ENCODE measurements at places on chromosomes 5 and 9.

GRCh38 chr5:60993875-60994571 is 49.0 kb downstream of the NDUFAF2 start:
- DNase-seq = no peak

- no peak for DNase-seq
Observed at GRCh38 chr9:134644725-134645606, 3.4 kb downstream of the COL5A1 start.

GRCh38 chr5:101611039-101611438 is 685.0 kb downstream of the SLCO4C1 start:
- DNase-seq = no peak

- no peak for DNase-seq
Observed at GRCh38 chr5:59371525-59372127, 521.9 kb downstream of the PDE4D start.

GRCh38 chr9:13480693-13481092 is 201.2 kb upstream of the MPDZ start:
- DNase-seq = no peak

- no peak for DNase-seq
Observed at GRCh38 chr9:136088939-136089696, 6.0 kb downstream of the NACC2 start.

- no peak for DNase-seq
Observed at GRCh38 chr9:135931349-135931820, 24.0 kb upstream of the CAMSAP1 start.

DNA sequence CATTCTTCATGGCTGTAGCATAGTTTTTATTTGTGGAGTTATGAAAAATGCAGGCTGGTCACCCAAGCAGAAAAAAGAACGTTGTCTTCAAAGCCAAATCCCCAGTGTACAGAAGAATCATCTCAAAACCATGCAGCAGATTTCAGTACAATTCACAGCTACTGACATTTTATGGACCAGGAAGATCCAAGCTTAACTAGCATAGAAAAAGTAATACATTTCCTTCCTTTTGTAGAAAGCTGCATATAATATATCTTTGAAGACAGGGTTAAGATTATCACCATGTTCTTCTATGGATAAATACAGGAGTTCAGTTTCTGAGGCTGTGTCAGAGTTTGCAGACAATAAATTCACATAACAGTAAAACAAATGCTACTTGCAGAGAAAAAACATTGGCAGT is 1054.8 kb upstream of the C9orf72 start:
- DNase-seq = no peak

GRCh38 chr9:131092548-131093440 is 3.5 kb upstream of the AIF1L start:
- no peak for DNase-seq

GRCh38 chr9:6973762-6974161 is 216.0 kb downstream of the KDM4C start:
- DNase-seq = no peak

DNA sequence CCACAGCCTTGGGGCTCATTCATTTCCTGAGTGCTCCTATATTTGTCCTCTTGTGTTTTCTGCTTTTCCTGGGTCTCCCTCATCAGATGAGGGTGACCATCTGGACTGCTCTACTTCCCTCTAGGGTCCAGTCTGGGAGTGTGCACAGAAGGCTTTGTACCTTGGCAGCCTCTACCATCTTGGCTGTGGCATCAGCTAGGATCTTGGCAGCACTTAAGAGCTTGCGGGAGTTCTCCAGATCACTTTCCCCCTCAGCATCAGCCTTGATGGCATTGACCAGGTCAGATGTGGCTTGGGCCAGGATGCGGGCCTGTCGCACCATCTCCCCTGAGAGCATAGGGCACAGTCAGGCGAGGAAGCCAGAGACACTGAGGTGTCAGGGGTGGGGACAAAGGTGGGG is 15.8 kb downstream of the TLN1 start:
- no peak for DNase-seq

GRCh38 chr5:174418809-174419539 is 305.4 kb upstream of the MSX2 start:
- DNase-seq = no peak

DNA sequence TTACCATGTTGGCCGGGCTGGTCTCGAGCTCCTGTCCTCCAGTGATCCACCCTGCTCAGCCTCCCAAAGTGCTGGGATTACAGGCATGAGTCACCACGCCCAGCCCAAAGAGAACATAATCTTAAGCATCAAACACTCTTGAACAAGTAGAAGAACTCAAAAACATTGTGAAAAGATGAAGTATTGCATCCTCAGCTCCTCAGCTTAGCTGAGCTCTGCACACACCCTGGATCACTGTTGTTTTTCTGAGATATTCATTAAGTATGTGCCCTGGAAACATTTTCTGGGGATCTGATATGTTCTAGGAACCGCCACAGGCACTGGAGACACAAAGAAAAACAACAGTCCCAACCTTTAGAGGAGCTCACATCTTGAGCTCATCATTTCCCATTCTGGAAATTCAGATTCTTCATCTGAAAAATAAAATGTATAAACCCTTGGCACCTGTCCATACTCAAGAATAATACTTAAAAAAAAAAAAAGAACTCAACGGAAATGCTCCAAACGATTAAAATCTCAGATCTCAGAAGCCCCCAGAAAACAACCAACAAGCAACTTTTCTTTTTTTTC is 62.2 kb upstream of the ZNF462 start:
- no peak for DNase-seq

GRCh38 chr5:116532762-116533525 is 41.7 kb downstream of the SEMA6A start:
- DNase-seq = no peak

DNA sequence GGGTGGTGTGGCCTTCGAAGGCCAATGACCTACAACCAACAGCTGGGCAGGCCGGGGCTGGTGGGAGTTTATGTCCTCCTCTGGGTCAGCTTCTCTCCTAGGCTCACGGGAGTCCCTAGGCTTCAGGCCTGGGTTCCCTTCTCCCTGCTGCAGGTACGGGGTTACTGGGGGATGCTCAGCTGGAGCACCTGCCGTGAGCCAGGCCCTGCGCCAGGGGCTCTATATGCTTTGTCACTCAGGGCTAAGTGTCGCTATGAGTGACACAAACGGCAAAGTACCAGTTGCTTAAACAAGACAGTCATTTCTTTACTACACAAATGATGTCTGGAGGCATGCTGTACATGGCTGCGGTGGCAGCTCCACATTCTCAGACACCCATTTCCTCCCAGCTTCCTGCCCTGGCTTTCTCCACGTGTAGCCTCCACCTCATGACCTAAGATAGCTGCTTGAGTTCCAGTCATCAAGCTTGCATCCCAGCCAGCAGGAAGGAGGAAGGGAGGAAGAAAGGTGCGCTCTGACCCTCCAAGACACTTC is 22.5 kb upstream of the NINJ1 start:
- DNase-seq = no peak

- no peak for DNase-seq
Observed at GRCh38 chr9:37706290-37706689, 47.3 kb upstream of the TRMT10B start.

DNA sequence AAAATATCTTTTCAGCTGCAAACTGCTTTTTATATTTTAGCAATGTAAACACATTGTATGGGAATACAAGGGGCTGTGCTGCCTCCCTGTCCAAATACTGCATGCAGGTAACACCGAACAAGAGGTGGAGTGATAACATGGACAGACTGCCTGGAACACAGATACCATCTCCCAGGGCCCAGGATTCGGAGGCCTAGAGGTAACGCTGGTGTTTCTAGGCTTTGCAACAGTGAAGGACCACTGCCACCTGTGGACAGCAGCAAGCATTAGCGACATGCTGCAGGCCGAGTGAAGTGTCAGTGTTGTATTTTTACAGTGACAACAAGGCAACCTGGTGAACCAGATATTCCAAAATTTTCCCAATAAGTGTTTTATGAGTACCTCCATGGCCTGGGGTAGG is 379.1 kb downstream of the DMRT2 start:
- DNase-seq = no peak

DNA sequence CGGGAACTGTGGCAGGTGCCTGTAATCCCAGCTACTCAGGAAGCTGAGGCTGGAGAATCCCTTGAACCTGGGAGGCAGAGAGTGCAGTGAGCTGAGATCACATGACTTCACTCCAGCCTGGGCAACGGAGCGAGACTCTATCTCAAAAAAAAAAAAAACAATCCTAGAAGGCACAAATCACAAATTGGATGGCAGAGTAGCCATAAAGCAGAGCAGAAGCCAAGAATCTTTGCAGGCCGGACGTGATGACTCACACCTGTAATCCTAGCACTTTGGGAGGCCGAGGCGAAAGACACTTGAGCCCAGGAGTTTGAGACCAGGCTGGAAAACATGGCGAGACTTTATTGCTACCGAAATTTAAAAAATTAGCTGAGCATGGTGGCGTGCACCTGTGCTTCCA is 9.2 kb upstream of the FUBP3 start:
- DNase-seq = no peak

DNA sequence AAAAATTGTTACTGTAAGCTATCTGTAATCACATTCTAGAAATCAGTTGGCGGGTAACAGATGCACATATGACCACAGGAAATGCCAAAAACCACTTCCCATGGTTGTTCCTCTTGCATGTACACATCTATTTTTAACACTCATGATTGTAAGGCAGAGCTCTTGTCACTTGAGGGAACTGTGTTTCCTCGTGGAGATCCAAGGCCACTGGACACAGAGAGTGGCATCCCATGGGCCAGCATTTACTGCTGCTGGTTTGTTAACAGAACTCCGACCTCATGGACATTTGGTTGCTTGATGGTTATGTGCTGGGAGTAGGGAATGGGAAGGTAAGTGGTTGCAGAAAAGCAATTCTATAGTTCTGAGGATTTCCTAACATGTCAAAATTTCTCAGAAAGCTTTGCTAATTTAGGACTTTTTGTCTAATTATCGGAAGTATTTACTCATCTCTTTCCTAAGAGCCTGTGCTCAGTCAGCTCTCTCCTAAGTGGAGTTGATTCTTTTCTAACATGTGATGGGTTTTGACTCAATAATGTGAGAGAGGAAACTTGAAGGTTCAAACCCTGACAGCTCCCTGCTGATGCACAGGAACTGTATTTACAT is 202.0 kb upstream of the NR3C1 start:
- no peak for DNase-seq

DNA sequence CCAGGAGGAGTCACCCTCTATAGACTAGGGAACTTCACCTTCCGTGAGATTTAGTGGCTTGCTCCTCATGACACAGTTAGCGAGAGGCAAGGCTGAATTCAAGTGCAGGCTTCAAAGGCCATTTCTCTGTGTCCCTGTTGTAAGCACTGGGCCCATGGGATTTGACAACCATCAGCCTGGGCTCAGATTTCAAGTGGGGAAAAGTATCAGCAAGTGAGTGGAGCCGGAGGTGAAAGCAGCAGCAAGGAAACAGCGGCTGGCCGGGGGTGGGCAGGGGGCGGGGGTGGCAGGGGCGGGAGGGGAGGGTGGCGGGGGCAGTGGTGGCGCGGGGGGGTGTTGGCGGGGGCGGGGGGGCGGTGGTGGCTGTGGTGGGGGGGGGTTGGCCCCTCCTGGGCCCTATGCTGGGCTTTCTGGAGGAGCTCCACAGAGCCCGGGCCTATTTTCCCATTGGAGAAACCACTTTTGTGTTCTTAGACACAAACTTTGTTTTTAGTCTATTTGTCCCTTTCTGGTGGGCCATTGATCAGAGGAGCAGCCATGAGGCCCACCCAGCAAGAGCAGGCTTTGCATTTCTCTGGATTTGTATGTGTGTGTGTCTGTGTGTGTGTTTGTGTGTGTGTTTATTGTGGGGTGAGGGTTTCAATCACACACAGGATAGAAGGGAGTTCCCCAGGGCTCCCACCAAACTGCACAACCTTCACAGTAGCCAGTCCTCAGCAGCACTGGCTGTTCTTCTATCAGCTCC is 165.4 kb upstream of the RAI14 start:
- DNase-seq = no peak

DNA sequence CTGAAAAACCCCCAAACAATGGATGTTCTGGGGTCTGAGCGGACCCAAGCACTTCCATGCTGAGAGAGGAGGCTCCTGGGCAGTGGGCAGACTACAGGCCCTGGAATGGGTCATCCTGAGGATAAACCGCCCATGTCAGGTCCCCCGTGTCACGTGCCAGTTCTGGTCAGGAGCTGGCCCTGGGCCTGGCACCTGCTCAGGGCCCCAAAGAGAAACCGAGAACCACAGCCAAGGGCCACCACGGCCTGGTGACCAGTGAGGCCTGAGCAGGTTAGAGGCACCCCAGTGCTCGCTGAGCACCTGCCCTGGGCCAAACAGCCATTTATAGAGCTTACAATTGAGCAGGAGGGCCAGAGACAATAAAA is 15.8 kb downstream of the LMAN2 start:
- no peak for DNase-seq

- DNase-seq = no peak
Observed at GRCh38 chr5:54309691-54310432, 511 bp downstream of the ARL15 start.

- peak; percentile 51 for DNase-seq
Observed at GRCh38 chr5:157108976-157109375, at the start of gene HAVCR2. HAVCR2 (minus strand) TSS chr5:157109044; CDS start chr5:157108983, 61 bp downstream.

DNA sequence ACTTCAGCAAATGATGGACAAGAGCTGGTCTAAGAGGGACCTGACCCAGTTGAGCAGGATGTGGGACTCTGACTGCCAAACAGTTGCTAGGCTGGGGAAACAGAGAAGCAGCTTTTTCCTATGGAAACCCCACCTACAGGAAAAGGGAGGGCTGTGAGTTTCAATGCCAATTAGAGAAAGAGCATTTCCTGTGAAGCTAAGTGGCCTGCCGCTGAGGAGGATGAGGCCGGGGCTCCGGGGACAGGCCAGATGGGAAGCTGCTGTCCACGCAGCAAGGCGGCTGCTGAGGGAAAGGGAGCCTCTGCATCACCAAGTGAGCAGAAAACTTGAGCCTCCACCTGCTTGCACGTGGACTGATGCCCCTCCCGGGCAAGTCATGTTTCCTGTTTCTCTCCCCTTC is at the start of gene PCDH12:
Gene PCDH12, minus strand, starts transcription at position 90 of the 400 bp plus-strand sequence. CDS start 351 bp downstream, outside the sequence.
- no peak for DNase-seq

DNA sequence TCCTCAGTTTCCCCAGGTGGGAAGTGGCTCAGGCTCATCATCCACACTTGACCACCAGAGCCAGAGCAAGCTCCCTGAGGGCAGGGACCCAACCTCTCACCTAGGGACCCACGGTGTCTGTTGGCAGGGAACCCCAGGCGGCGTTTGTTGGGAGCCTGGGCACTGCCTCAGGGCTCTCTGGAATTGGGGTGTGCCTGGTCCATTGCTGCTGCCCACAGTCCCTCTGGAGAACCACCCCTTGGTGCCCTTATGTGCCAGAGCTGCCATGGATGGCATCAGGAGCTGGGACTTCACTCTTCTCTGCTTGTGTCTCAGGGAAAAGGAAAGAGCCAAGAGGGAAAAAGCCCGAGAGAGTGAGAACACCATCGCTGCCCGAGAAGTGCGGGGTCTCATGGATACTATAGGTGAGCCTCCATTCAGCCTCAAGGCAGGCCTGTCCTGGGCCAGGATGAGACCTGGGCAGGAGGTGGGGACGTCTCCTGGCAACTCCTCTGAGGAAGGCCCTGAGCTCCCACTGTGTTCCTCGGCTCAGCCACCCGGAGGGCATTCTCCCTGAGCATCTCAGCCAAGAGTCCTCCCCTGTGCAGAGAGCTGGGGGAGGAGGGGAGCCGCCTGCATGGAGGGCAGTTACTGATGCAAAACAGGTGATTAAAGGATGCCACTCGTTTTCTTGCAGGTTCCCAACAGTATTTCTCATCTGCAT is 4.5 kb downstream of the CCDC180 start:
- no peak for DNase-seq

- DNase-seq = no peak
Observed at GRCh38 chr5:37490120-37490810, 111.1 kb downstream of the WDR70 start.

GRCh38 chr9:34956648-34957047 is 1.4 kb upstream of the PHF24 start:
- no peak for DNase-seq

GRCh38 chr5:104513121-104513602 is 950.6 kb upstream of the NUDT12 start:
- no peak for DNase-seq

- no peak for DNase-seq
Observed at GRCh38 chr9:123456011-123456410, 100.0 kb downstream of the CRB2 start.

All from stimulated activated CD4-positive, alpha-beta T cell treated with anti-CD3 and anti-CD28 coated beads, TNF-alpha, amount 100 ng/mL, for 48 hours (primary cell).